Globus pallidus (tissue), 1 donor: ENCODE measurements at places on chromosomes 3 and 15.

DNA sequence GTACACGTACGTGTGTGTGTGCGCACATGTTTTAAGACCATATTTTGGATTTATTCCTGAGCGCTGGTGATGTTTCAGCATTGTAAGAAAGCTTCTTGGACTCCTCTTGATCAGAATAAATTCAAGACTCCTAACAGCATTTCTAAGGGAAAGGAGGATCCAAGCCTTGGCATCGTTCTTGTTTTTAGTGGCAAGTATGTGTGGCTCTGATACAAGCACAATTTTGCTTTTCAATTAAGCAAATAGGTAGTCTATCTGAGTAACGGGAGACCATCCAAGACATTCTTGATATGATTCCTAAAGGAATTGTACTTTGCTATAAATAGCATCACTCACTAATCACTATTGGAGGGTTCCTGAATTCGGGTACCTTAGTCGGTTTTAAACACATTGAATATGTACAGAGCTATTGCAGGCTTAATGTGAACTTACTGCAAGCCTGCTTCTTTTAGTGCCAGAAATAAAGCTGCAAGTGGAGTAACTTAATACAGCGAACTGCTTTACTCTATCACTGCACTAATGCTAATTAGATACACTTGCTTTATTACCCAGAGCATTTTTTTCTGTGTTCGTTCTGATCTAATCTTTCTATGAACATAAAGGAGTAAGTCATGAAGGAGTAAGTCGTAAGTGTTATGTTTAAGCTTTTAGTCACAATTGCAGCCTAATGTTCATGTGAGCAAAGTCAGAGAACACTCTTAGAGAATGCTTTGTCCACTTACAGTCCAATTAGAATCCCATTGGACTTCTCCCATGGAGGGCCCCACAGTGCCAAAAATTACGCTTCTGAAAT lies 186.3 kb downstream of the MCTP2 start:
- DNase-seq, result no peak

- DNase-seq, result peak; percentile 25
These were observed 242.8 kb upstream of the UBE2E2 start for GRCh38 chr3:22960105-22960984.

GRCh38 chr3:171169443-171169842 lies 142.9 kb upstream of the SLC2A2 start:
- DNase-seq, result no peak

DNA sequence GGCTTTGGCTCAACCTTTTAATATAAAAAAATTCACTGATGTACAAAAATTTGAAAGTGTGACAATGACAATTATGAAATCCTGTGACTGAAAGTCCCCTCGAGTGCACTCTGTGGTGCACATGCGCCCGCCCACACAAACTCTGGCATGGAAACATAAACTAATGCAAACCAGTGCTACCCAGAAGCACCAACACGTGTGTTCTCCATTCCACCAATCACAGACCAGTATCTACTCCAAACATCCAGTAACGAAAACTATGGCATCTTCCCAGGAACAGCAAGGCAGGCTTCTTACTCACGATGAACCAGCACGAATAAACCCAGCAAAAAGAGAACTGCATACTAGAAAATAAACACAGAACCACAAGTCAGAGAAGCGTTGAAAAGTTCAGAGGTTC lies 11.7 kb upstream of the NMB start:
- no peak for DNase-seq

DNA sequence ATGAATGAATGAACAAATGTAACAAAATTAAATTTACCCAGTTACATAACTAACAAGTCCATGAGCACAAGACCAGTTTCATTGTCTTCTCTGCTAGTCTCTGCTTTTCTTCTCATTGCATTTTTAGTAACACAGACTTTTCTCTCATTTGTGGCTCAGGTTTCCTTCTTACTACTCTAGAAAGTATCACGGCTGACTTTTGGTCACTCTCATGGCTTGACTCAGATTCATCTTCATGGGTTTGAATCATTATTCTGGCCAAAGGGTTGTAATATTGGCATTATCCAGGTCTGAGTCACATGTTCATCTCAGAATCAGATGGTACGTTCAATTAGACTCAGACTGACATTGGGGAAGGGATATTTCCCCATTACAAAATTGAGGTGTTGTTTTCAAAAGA lies 121.5 kb upstream of the SATB1 start:
- DNase-seq, result no peak

- DNase-seq, result no peak
These were observed 62.1 kb downstream of the CYFIP1 start for GRCh38 chr15:22918056-22918455.

- no peak for DNase-seq
These were observed 97.0 kb downstream of the FLNB start for GRCh38 chr3:58105196-58105595.

DNA sequence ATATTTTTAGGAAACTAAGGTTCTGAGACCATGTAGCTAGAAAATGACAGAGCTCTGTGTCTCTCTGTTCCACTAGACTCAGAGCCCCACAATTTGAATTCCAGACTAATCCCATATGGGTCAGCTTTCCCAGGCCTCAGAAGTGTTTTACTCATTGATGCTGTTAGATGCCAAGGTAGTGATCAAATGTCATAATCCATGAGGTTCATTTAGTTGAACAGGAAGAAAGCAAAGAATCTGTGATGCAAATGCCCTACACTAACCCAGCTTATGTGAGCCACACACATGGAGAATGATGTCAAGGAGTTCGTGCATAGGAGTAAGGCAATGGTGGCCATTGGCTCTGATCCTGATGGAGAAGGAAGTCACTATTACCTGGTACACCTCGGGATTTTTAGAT lies 363.4 kb upstream of the RARB start:
- no peak for DNase-seq

- DNase-seq, result peak; percentile 32
These were observed 1.9 kb downstream of the TBL1XR1 start for GRCh38 chr3:177195242-177195991.

DNA sequence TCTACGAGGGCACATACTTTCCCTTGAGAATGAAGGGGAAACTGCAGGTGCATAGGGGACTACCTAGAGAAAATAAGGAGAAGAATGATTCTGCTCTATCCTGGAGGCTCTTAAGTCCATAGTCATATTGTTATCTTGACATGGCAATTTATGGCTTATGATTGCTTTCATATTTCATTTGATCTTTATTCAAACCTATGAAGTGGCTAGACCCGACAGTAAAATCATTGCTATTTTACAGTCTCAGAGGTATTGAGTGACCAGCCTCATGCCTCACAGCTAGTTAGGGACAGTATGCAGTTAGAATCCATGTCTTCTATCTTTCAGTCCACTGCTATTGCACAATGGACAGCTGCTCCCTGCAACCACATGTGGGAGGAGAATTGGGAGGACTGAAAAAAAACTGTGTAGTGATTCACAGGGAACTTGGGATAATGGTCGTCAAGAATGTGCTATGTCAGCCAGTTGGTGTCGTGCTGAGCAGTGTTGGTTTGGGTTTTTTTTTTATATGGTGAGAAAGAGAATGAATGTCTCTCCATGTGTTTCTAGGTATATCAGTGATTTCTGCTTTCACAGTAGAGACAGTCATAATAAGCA lies 63.2 kb upstream of the SPPL2A start:
- DNase-seq, result no peak

- DNase-seq, result peak; percentile 57
These were observed 107.0 kb downstream of the ALCAM start for GRCh38 chr3:105473521-105474223.

- no peak for DNase-seq
These were observed 160.7 kb downstream of the PDE8A start for GRCh38 chr15:85142312-85142711.

DNA sequence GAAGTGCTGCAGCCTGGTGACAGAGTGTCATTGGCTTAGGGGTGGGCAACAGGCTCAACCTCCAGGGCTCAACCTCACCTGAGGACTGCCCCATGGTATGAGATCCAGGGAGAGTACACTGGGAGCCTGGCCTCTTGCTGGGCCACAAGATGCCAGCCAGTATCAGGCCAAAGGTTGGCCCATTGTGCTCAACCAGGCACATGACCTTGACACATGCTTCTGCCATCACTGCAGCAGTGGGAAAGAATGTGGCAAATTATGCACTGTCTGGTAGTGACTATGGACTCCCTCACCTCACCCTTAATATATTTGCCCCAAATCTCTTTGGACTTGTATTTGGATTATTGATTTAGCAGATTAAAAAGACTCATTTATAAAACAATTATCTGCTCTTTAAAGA lies 233.9 kb upstream of the GOLGA6L4 start:
- no peak for DNase-seq

GRCh38 chr3:190120269-190121060 lies at the start of gene P3H2:
P3H2 (minus strand) TSS chr3:190120897; CDS start chr3:190120731, 166 bp downstream.
- DNase-seq, result peak; percentile 85

DNA sequence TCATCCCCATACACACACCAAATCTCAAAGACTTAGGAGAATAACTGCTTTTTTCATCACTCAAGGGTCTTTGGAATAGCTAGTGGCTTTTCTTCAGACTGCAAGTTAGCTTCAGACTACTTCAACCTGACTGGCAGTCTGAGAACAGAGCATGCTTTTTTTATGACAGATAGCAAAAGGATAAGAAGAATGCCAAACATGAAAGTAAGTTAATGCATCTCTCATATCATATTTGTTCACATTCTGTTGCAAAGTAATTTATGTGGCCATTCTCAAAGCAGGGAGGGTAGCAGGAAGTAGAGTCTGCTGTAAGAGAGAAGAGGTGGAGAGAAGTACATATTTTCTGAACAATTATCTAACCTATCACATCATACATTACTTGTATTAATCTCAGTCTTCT lies 544.4 kb downstream of the ZPLD1 start:
- DNase-seq, result no peak

DNA sequence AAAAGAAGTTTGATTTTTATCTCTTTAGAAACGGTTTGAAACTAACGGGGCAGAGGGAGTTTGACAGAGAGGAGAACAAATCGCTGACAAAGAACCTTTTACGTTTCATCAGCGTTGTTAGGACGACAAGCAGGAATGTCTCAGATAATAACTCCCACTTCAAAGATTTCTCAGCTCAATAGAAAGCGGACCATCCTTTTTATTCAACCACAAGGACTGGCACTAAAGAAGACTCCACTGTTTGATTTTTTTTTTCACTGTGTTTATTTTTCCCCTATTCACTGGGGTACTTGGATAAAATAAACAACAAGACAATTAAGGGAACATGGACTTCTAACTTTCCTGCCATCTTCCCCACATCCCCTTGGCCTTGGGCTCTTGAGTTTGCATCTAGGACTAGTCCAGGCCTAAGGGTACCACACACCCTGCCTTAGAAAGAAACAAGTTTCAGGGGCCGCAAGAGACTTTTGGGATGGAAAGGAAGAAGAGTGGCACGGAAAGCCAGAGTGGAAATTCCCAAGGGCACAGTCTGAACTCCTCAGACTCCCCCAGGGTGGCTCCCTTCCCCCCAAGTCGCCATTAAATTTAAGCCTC lies 19.0 kb downstream of the ZIC4 start:
- no peak for DNase-seq

GRCh38 chr3:52838561-52839267 lies 3.9 kb upstream of the MUSTN1 start:
- no peak for DNase-seq

DNA sequence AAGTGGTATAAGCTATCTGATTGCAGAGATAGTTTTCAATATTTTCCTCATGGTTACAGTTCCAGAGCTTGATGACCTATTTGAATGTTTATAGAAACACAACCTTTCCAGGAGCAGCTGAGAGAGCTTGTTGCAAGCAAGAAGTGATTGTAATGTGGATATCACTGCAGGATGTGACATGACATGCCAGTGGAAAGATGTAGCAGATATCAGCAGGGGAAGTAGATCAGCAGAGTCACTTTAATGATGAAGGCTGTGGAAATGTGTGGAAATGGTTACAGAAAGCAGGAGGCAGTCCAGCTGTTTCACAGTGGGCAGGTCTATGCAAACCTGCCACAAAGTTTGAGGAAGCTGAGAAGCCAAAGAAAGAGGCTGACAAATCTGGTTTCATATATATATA lies 21.0 kb downstream of the TMEM158 start:
- no peak for DNase-seq

DNA sequence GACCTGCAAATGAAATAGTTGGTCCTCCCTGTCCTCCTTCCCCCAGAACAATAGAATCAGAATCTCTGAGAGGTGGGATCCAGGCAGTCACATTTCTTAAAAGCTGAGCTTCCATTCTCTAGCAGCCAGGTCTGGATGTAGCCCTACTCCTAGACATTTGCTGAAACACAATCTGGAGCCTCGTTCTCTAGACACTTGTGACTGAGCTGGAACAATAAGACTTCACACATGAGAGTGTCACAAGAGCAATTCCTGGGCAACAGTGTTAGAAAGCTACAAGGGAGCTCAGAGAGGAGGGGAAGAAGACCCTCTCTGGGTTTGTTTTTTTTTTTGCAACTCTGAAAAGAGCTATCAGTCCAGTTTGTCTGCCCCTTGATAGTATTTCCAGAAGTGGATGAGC lies 14.5 kb downstream of the CORO2B start:
- DNase-seq, result peak; percentile 50

DNA sequence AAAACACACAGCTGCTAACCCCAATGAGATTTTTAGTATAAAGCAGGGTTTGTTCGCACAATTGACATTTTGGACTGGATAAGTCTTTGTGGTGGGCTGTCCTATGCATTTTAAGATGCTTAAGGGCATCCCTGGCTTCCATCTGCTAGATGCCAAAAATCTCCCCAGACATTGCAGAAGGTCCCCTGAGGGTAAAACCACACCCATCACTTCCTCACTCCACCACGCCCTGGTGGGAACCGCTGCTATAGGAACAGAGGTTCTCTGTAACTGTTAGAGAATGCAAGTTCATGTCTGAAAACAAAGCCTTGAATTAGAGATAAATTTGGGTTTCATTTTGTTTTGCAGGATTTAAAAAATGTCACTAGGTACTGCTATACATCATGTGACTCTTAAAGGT lies 67.7 kb downstream of the ARHGEF26 start:
- DNase-seq, result no peak

DNA sequence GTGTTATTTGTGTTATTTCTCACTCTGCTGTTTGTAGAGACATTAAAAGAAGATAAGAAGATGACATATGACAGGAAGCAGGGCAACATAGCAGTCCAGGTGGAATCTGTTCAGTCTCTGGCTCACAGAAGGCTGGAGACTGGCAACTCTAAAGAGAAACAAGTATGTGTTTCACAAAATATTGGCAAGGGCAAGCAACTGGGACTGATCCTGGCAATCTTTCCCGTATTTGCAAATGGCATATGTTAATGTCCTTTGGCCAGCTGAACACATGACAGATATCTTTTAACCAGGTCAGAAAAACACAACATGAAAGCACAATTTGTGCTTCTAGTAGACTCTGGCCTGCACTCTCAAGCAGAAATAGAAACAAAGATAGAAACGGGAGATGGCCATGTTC lies 1354.1 kb upstream of the EPHA6 start:
- DNase-seq, result peak; percentile 2

GRCh38 chr3:18099611-18100010 lies 325.5 kb downstream of the SATB1 start:
- DNase-seq, result no peak

GRCh38 chr3:69890084-69890483 lies 109.4 kb upstream of the SAMMSON start:
- no peak for DNase-seq

DNA sequence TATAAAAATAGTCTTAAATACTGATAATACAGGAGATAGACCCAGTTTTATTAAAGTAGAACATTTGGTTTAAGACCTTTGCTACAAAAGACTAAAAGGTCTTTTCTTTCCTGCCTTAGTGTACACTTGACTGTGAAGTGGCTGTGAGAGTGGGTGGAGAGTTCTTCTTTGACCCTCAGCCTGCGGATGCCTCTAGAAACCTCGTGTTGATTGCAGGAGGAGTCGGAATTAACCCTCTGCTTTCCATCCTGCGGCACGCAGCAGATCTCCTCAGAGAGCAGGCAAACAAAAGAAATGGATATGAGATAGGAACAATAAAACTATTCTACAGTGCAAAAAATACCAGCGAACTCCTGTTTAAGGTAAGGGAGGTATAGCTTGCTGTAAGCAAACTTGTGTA lies 36.5 kb downstream of the OXNAD1 start:
- DNase-seq, result no peak
